ENCODE measurements at places on chromosomes 5 and 9. TPM values are rescaled to one million over a fixed set of nuclear protein-coding genes. Genes with fewer than 3 reads are reported as not detected.

The AQP3 gene
- total RNA-seq, result 1.7 TPM

The CEP120 gene
- total RNA-seq, result 21.2 TPM

The TCF7 gene
- total RNA-seq, result 25.6 TPM

The ERAP2 gene
- total RNA-seq, result 32.0 TPM

The SLC25A25 gene
- total RNA-seq, result 16.0 TPM

The ARHGEF37 gene
- total RNA-seq, result 0.15 TPM

The REXO4 gene
- total RNA-seq, result 52.0 TPM

The LCN1 gene
- total RNA-seq, result not detected

The ENTREP1 gene
- total RNA-seq, result not detected

The TAF11L5 gene
- total RNA-seq, result not detected

The ASS1 gene
- 5.2 TPM for total RNA-seq

The GABRA6 gene
- not detected for total RNA-seq

The TICAM2 gene
- total RNA-seq, result 0.15 TPM

The IFNB1 gene
- total RNA-seq, result not detected

The LCP2 gene
- total RNA-seq, result 239 TPM

The GZMA gene
- 18.3 TPM for total RNA-seq

The ENTPD8 gene
- total RNA-seq, result not detected

The LCN15 gene
- total RNA-seq, result not detected

The BARHL1 gene
- not detected for total RNA-seq

The C5orf52 gene
- not detected for total RNA-seq

The CYLC2 gene
- total RNA-seq, result not detected

The FOXD4L4 gene
- total RNA-seq, result not detected

The CXCL14 gene
- total RNA-seq, result not detected
